ENCODE measurements at places on chromosomes 2 and 18.

DNA sequence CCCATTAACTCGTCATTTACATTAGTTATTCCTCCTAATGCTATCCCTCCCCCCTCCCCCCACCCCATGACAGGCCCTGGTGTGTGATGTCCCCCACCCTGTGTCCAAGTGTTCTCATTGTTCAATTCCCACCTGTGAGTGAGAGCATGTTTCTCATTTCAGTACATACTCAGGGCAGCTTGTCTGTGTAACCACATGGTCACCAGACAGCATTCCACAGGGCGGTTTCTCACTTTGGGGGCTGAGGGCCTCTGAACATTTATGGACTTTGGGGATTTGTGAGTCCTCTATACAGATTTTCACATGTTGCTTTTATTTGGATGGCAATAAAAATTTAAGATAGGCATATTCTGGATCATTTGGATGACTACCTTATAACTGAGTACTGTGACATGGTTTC, 84.0 kb downstream of the LYPD6B start:
- no peak for DNase-seq

DNA sequence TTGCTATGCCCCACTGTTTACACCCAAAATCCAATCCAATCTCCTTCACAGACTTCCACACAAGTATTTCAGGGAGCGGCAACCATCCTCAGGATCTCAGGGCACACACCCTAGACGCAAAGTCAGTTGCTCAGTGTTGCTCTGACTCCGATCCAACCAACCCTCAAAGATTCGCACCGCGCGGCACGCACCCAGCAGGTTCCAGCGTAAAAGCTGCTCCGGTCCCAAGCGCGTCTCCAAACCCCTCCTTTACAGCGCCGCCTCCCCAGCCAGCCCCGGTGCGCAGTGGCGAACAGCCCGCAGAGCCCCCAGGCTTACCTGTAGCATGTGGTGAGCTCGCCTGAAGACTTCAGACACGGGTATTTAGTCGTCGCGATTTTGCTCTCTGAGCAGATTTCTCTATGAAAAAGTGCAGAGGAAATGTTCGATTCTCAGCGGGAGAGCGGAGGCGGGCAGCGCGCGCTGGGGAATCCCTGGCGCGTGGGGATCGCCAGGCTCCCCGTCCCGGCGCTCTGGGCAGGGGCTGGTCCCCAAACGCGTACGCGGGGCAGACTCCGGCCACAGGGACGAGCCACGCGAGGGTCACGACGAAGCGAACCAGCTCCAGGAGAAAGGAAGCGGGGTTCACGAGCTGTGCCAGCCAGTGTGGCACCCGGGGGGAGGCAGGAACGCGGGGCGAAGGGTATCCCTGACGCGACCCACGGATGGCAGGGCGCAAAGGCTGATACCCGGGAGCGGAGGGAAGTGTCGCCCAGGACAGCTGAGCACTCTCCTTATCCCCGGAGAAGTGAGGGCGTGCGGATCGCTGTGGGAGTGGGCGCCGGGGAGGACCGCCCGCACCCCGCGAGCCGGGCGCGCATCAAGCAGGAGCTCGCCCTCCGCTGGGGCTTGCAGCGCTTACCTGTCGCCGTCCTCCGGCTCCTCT, 650 bp downstream of the CCBE1 start:
- DNase-seq, result no peak

DNA sequence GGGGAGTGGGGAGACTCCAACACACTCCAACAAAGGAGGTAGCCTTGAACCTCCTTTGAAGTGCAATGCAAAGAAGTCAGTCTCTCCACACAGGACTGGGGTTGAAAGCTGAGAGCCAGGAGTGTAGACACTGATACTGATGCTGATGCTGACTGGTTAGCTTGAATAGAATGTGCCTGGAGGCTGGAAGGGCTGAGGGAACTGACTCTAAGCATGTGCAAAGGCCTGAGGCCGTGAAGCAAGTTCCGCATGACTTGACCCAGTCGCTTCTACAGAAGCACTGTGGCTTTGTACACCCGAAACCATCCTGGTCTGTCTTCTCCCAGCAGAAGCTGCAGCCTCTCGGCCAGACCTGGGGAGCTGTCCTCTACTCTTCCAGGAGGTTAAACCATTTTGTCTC, 10.4 kb downstream of the FOXI3 start:
- no peak for DNase-seq

GRCh38 chr2:224325941-224326340, 76.0 kb downstream of the FAM124B start:
- DNase-seq, result no peak

- no peak for DNase-seq
Observed at GRCh38 chr2:239148495-239149200, 252.2 kb downstream of the HDAC4 start.

- DNase-seq, result no peak
Observed at GRCh38 chr2:25844089-25844488, 34.2 kb downstream of the ASXL2 start.
